ENCODE measurements at places on chromosomes 3 and 15. TPM values are rescaled to one million over a fixed set of nuclear protein-coding genes. Genes with fewer than 3 reads are reported as not detected.

Gene IREB2
- 27.9 TPM for total RNA-seq

Gene PLCH1
- not detected for total RNA-seq

Gene SPESP1
- total RNA-seq, result 5.4 TPM

Gene C3orf80
- 0.13 TPM for total RNA-seq

Gene CCR8
- not detected for total RNA-seq

Gene GNAT1
- not detected for total RNA-seq

Gene PHLDB2
- 22.9 TPM for total RNA-seq

Measured in articular chondrocyte of knee joint (primary cell).